Activated T-helper 1 cell treated with anti-CD3 and anti-CD28 coated beads, Interleukin-2, amount 50 U/mL, for 16 hours (primary cell): ENCODE measurements at places on chromosomes 11 and 22.

GRCh38 chr11:61750631-61751273 is 1.7 kb upstream of the MYRF start:
- DNase-seq: no peak

GRCh38 chr11:70109006-70109405 is 30.9 kb downstream of the ANO1 start:
- no peak for DNase-seq

DNA sequence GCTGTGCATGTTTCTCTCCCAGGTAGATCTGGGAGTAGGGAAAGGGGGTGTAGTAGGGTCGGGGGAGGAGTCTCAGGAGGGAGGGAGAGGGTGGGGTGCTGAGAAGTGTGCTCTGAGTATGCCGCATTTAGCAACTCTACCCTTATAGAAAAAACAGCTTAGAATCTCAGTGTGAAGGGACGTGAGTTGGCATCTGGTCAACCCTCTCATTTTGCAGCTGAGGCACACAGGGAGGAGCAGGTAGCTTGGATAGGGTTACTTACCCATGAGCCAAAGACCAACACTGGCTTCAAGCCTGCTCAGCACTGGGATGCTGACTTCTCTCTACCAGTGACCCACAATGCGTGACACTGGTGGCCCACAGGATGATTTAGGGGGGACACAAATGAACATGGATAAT is 95.9 kb downstream of the FBXO7 start:
- no peak for DNase-seq

- no peak for DNase-seq
These were observed 254.6 kb upstream of the LRRC4C start for GRCh38 chr11:41714101-41714500.
